ENCODE measurements at places on chromosomes 16 and 17.

GRCh38 chr17:82907797-82908542, 68.1 kb upstream of the ZNF750 start:
- H3K4me1 ChIP-seq, result no peaks in the 10 kb centered on the region
- DNase-seq, result no peak
- no peak overlapping the region for H3K4me3 ChIP-seq
- H3K27me3 ChIP-seq, result no peaks in the 10 kb centered on the region

DNA sequence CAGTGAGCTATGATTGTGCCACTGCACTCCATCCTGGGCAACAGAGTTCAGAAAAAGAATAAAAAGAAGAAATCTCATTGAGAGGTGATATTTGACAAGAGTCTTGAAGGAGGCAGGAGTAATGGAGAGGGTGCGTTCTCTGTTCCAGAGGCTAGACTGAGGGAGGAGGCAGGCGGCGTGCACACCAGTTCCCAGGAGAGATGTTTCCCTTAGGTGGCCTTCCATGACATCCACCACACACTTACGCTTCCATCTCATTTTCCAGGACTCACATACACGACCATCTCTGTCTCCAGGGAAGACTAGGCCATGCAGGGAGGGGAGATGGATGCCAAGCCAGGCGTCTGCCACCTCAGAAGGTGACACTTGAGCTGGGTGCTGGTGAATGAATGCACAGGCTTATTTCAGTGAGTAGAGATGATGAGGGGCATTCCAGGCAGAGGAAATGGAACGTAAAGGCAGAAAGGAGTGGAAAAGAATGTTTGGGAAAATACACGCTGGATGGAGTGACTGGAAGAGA, 25.3 kb upstream of the N4BP1 start:
- H3K4me3 ChIP-seq, result no peak overlapping the region
- H3K27me3 ChIP-seq, result no peaks in the 10 kb centered on the region
- no peak for DNase-seq
- no peak overlapping the region for H3K27ac ChIP-seq
- H3K36me3 ChIP-seq, result no peaks in the 10 kb centered on the region

DNA sequence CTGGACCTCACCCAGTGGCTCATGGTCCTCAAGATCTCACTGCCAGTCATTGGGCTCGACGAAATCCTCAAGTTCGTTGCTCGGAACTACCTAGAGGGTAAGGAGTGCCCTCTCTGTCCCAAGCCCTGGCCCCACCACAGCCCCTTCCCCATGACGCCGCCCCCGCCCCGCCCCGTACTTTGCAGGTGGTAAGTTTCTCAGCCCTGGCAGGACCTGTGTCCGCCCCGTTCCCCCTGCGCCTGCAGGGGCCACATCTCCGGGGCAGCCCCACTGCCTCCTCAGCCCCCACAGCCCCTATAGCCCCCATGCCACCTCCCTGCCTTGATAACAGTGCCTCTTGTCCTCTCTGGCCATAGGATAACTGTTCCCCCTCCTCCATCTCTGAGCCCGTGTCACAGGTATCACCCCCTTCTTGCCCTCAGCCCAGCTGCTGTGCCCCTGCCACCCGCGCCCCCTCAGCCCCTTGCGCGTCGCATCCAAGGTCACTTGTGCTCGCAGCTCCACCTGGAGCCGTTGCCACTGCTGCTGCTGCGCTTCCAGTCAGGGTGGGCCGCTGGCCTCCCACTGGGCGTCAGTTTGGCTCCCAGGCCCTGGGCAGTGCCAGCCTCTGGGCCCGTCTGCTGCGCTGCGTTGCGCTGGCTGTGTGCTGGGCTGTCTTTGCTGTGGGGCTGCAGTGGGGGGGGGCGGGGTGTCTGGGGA, 21.5 kb downstream of the RABEP2 start:
- no peaks in the 10 kb centered on the region for H3K4me1 ChIP-seq
- H3K4me3 ChIP-seq, result no peak overlapping the region
- H3K36me3 ChIP-seq, result peaks cover 19% of the 10 kb centered on the region

DNA sequence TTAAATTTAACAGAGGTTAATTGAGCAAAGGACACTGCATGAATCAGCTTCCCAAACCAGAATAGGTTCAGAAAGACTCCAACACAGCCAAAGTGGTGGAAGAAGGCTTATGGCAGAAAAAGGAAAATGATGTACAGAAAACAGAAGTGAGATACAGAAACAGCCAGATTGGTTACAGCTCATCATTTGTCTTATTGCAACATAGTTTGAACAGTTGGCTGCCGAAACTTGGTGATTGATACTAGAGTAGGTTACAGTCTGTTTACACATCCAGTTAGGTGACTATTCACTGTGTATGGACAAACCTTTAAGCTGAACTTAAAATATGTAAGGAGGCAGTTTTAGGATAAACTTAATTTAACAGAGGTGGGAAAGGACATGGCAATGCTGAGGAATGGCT, 18.3 kb downstream of the TMEM100 start:
- no peaks in the 10 kb centered on the region for H3K36me3 ChIP-seq
- no peak overlapping the region for H3K4me3 ChIP-seq
- no peak overlapping the region for H3K27ac ChIP-seq
- peaks cover 8% of the 10 kb centered on the region for H3K4me1 ChIP-seq
- DNase-seq, result no peak

GRCh38 chr17:10205549-10206185, 7.3 kb upstream of the GAS7 start:
- DNase-seq, result no peak
- H3K4me1 ChIP-seq, result no peaks in the 10 kb centered on the region
- no peak overlapping the region for H3K27ac ChIP-seq
- H3K36me3 ChIP-seq, result no peaks in the 10 kb centered on the region
- H3K27me3 ChIP-seq, result no peaks in the 10 kb centered on the region
- no peak overlapping the region for H3K4me3 ChIP-seq

GRCh38 chr17:44398692-44399691, 9.5 kb upstream of the ITGA2B start:
- no peak overlapping the region for H3K27ac ChIP-seq
- no peaks in the 10 kb centered on the region for H3K4me1 ChIP-seq
- no peak overlapping the region for H3K4me3 ChIP-seq
- no peak for DNase-seq
- H3K36me3 ChIP-seq, result peaks cover 46% of the 10 kb centered on the region

GRCh38 chr16:85872734-85873133, 26.2 kb upstream of the IRF8 start:
- peak; percentile 69 for DNase-seq
- no peak overlapping the region for H3K4me3 ChIP-seq
- H3K27ac ChIP-seq, result no peak overlapping the region
- H3K36me3 ChIP-seq, result no peaks in the 10 kb centered on the region

DNA sequence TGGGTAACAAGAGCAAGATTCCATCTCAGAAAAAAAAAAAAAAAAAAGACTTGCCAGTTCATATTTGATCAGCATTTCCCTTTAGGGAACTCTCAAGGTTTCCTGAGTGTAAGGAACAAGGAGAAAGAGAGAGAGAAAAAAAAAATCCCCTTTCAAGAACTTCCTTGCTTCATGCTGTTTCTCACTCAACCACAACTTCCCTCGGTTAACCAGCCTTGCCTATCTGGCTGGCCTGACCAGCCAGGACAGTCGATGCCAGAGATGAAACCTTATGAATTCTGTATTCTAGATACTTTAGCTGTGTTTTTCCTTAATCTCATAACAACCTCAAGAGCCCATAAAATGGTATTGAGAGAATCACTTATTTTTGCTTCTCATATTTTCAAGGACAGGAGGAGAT, 2.6 kb upstream of the N4BP1 start:
- no peaks in the 10 kb centered on the region for H3K36me3 ChIP-seq
- peak overlapping the region; percentile 62 for H3K27ac ChIP-seq
- no peak overlapping the region for H3K4me3 ChIP-seq
- no peaks in the 10 kb centered on the region for H3K4me1 ChIP-seq
- no peaks in the 10 kb centered on the region for H3K27me3 ChIP-seq

- DNase-seq, result no peak
- H3K36me3 ChIP-seq, result no peaks in the 10 kb centered on the region
- no peaks in the 10 kb centered on the region for H3K27me3 ChIP-seq
- H3K4me1 ChIP-seq, result peaks cover 11% of the 10 kb centered on the region
Observed at GRCh38 chr16:72921620-72922019, 126.3 kb downstream of the ZFHX3 start.

DNA sequence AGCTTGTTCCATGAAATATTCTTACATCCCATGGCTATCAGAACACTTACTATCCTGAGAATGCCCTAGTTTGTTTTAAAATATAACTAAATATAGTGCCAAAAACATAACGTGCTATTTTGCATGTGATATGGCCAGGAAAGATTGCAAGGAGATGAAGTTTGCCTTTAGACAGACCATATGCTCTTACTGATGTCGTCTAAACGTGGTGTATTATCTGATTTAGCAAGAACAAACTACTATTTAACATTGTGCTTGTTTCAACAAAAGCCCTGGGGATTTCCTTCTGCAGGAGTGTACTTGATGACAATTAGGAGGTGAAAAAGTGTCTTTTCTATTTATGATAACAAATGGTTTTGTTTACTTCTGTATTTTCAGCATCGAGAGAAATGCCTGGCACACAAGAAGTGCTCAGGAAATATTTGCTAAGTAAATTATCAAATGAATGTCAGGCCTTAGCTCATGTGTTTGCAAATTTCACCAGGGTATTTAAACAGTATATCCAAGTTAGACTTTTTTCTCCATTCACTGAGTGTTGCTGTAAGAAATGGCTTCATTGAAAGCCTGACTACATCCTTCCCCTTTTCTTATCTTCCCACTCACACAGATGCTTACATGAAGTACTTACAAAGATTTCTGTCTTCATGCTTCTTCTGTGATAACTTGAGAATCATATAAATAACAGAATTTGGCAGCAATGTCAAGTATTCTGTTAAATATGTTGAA, 1033.6 kb downstream of the CDH8 start:
- H3K27ac ChIP-seq, result no peak overlapping the region
- DNase-seq, result no peak
- H3K4me1 ChIP-seq, result no peaks in the 10 kb centered on the region
- H3K4me3 ChIP-seq, result no peak overlapping the region
- H3K36me3 ChIP-seq, result no peaks in the 10 kb centered on the region

DNA sequence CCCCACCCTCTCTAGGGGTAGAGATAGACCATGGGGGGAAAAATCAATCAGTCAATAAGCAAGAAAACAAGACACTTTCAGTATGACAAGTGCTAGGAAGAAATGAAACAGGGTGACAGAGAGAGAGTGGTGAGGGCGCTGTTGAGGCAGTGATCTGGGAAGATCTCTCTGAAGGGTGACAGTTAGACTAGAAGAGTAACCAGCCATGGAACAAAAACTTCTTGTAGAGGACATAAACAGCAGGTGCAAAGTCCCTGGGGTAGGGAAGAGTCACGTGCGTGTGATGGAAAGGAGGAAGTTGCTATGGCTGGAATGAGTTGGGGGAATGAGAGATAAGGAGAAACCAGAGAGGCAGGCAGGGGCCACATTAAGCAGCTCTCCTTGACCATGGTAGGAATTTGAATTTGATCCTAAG, 16.8 kb upstream of the EMP2 start:
- H3K36me3 ChIP-seq, result no peaks in the 10 kb centered on the region
- H3K4me3 ChIP-seq, result no peak overlapping the region
- no peaks in the 10 kb centered on the region for H3K4me1 ChIP-seq
- DNase-seq, result no peak

DNA sequence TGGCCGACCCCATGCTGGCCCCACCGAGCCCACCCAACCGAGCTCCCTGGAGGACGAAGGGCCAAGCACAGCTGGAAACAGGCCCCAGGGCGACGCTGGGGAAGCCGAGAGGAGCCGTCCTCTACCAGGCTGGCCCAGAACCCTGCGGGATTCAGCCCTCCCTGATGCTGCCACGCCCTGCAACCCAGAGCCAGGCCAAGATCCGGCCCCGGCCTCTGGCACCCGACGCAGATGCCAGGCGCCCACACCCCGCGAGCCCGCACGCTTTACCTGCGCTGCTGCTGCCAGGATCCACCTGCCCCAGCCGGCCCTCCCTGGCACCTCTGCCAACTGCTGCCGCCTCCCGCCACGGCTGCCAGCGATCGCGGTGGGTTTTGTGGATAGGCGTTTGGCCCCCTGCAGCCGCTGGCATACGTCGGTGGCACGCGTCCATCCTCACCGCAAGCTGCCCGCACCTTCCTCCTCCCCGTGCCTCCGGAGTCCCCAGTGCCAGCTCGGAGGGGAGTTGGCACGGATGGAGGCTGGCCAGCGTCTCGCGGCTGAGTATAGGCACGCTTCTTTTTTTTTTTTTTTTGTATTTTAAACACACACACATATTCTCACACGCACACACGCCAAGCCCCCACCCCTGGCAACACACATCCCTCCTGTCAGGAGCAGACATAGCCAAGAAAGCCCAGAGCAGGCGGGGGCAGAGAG, 41.3 kb upstream of the ACSF3 start:
- no peaks in the 10 kb centered on the region for H3K36me3 ChIP-seq
- H3K27ac ChIP-seq, result no peak overlapping the region
- no peaks in the 10 kb centered on the region for H3K4me1 ChIP-seq
- H3K27me3 ChIP-seq, result no peaks in the 10 kb centered on the region
- no peak overlapping the region for H3K4me3 ChIP-seq
- DNase-seq, result no peak

DNA sequence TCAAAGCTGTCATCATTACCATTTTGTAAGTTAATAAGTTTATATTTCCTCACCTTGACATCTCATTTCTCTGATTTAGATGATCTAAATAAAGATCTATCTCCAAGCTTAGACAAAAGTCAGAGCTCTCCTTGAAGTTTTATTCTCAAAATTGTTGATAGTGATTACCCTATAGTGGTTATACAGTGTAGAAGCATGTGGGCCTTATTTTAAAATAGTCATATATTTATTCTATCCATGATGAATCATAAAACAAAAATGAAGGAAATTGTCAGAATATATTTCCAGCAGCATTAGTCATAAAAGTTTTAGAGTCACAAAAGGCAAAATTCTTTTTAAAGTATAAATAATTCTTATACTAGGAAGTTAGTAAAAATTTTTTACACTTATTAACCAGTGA, 49.0 kb downstream of the RHOT1 start:
- H3K36me3 ChIP-seq, result peaks cover 57% of the 10 kb centered on the region

GRCh38 chr17:10327640-10328039, 45.2 kb downstream of the MYH13 start:
- H3K36me3 ChIP-seq, result no peaks in the 10 kb centered on the region
- no peaks in the 10 kb centered on the region for H3K27me3 ChIP-seq

GRCh38 chr16:51759329-51759728, 608.3 kb upstream of the SALL1 start:
- DNase-seq, result no peak
- H3K27me3 ChIP-seq, result no peaks in the 10 kb centered on the region
- no peaks in the 10 kb centered on the region for H3K4me1 ChIP-seq
- H3K4me3 ChIP-seq, result no peak overlapping the region
- no peak overlapping the region for H3K27ac ChIP-seq

DNA sequence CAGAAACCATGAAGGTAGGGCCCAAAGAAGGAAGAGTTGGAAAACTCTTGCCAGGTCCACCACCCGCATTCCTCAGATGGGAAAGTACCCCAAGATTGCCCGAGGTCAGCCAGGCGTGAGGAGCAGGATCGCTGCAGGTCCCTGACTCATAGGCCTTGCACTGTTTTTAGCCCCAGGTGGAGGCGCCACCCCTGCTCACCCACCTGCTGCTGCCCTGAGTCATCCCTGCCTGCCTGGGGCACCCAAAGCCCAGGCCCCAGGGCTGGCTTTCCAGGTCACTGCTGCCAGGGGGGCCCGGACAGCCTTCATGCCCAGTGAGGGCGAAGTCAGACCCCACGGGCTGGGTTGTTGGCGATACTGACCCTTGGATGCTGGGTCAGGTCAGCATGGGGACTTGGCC, 100.9 kb downstream of the AMFR start:
- no peak for DNase-seq
- no peak overlapping the region for H3K27ac ChIP-seq
- no peak overlapping the region for H3K4me3 ChIP-seq
- no peaks in the 10 kb centered on the region for H3K36me3 ChIP-seq

- H3K4me1 ChIP-seq, result no peaks in the 10 kb centered on the region
- H3K36me3 ChIP-seq, result peaks cover 27% of the 10 kb centered on the region
- H3K27ac ChIP-seq, result peak overlapping the region; percentile 31
- DNase-seq, result no peak
- no peaks in the 10 kb centered on the region for H3K27me3 ChIP-seq
Observed at GRCh38 chr17:76752006-76752405, 14.1 kb downstream of the MFSD11 start.

Data from right atrium auricular region (tissue), 2 donors.